Activated gamma-delta T cell treated with anti-CD3 and anti-CD28 coated beads, Interleukin-2, amount 50 U/mL, for 16 hours (primary cell): ENCODE measurements at places on chromosomes 3 and 15.

- no peak for DNase-seq
Measured at GRCh38 chr3:44643024-44643423, 5.5 kb upstream of the ZNF35 start.

GRCh38 chr15:49830391-49830790, 209.5 kb downstream of the DTWD1 start:
- no peak for DNase-seq

GRCh38 chr15:74620636-74621545, 5.3 kb downstream of the CLK3 start:
- peak; percentile 49 for DNase-seq

- no peak for DNase-seq
Measured at GRCh38 chr3:114115143-114115542, 58.6 kb downstream of the QTRT2 start.

DNA sequence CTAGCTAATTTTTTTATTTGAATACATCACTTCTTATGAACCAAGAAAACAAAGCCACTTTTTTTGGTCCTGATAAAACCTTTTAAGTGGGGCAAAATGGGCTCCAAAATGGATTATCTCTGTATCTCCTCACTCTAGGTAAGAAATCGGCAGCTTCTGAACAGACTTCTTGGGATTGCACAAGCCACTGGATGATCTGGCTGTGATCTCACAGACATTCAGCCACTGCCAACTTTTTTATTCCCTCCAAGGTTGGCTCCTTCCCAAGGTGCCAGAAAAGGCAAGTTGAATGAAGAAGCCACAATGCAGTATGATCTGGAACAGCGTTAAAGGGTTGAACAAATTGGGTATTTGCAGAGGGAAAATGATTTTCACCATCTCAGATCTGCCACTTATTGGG, 73.2 kb downstream of the PRICKLE2 start:
- no peak for DNase-seq

DNA sequence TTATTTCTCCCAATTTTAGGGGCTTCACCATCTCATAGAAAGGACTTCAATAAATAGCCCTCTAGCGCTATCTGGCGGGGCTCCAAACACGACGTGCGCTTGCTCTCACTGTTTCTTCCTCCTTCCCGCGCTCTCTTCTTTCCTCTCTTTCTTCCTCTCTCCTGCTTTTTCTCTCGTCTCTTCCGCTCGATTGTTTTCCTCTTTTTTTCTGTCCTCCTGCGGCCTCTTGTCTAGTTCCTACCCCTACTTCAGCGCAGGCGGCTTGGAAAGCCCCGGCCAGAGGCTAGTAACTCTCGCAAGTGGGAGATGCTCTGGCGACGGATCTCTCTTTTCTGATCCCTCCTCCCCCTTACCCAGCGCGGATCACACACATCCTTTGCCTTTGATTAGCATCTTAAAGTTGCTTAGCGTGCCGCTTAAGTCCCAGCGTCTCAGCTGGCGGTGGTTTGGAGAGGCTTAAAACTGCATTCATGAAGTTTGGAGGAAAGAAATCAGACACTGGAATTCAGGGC, 6.2 kb upstream of the MEIS2 start:
- DNase-seq, result no peak
